ENCODE measurements at places on chromosomes 7 and 10.
A peak's percentile ranks its signal among the peaks of the same experiment; 100 is the strongest.

GRCh38 chr7:151059367-151060112 is at the start of gene SLC4A2:
Gene SLC4A2, plus strand, starts transcription at chr7:151059589. Its CDS starts 2,399 bp downstream, at chr7:151061988.
- DNase-seq, result peak; percentile 76

GRCh38 chr10:71344993-71345480 is 26.0 kb downstream of the SLC29A3 start:
- no peak for DNase-seq

DNA sequence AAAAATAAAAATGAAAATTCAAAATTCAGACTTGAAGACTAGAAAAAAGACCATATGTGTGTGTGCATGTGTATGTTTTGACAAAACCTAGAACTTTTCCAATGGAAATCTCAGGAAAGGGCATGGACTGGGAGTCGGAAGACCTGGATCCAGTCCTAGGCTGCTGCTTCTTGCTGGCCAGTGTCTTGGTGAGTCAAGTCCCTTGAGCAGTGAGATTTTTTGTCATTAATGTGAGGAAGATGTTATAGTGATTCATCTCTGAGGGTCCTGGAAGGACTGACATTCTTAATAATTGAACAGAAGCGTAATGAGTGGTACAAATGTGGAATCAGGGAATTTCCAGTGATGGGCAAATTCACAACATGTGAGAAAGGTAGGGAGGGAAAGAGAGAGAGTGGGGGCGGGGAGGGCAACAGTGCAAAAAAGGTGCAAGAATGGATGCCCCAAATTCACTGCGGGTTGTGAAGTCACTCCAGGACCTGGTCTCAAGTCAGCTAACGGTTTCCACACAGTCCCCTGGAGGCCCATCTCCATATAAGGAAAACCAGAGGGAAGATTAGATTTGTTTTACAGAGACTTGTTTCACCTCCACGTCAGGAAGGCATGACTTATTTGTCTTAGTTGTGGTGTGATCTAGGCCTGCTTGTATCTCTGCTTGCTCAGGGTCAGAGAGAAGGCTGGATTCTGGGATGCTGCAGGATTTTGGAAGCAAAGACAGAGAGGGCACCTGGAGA is 201.7 kb downstream of the BUB3 start:
- no peak for DNase-seq

DNA sequence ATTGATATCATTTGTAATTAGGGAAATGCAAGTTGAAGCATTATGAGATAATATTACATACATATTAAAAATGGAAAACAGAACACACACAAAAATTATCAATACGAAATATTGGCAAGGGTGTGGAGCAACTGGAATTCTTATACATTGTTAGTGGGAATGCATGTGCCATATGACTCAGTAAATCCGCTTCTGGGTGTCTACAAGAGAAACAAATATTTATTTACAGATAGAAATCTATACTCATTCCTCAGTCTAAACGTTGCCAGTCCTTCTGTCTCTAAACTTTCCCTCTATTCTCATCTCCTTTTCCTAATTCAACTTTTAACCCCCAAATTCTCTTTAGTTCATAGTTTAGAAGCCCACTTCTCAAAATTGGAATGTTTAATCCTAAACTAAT is 170.4 kb upstream of the LRRTM3 start:
- DNase-seq, result no peak

GRCh38 chr7:3282457-3282856 is 18.6 kb upstream of the SDK1 start:
- no peak for DNase-seq

GRCh38 chr7:19972876-19973275 is 199.5 kb upstream of the TMEM196 start:
- no peak for DNase-seq

DNA sequence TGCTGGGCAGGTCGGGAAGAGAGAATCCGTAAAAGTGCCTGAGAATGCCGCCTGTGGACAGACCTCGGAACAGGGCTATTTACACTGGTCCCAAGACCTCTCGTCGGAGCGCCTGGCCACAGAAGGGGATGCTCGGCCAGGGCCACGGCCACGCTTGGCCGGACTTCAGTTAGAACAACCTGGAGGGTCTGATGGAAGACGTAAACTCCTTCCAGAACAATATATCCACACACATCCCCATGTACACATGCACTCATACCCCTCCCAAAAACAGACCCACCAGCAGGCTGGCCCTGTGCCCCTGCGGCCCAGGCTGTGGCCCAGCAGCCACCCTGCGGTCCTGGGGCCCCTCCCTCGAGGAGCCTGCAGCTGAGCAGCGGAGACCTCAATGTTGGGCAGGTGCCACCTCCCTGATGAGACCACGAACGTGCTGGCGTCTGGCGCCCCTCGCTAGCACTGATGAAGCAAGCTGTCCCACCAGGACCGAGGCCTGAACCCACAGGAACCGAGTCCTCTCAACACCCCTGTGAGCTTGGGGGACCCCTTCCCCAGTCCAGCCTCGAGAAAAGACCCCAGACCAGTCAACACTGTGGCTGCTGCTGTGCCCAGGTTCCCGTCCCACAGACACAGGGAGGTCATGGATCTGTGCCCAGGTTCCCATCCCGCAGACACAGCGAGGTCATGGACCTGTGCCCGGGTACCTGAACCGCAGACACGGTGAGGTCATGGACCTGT is 8.9 kb downstream of the CFAP46 start:
- no peak for DNase-seq

- no peak for DNase-seq
Observed at GRCh38 chr7:102028206-102028826, 210.9 kb downstream of the CUX1 start.

DNA sequence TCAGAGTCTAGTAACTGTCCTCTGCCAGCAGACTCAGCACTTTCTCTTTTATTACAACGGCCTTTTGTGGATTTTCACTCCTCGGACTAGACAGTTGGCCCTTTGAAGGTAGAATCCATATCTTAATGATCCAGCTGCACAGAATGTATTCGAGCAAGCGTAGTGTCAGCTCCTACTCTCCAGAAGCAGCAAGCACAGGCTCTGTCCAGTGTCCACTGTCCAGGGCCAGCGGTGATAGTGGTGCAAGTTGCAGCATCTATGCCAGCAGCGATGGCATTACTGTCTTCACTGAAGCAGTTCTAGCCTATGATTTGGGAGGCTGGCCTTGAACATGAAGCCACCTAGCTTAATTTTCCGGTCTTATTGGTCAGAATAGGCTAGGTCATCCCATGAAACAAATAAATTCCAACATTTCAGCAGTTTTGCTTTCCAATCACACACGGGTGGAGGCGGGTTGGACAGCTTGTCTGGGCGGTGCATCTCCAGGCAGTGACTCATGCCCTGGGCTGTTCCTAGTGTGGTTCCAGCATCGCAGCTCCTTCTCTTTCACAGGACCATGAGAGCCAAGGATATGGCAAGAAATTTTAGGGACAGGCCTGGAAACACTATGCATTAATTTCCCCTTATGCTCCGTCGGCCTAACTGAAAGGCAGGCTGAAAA is 108.6 kb upstream of the KCNMA1 start:
- no peak for DNase-seq

GRCh38 chr7:110938165-110938564 is 152.8 kb upstream of the LRRN3 start:
- DNase-seq, result no peak

- no peak for DNase-seq
Observed at GRCh38 chr7:132276976-132277725, 299.1 kb downstream of the PLXNA4 start.

GRCh38 chr10:100535338-100535714 is 417 bp upstream of the HIF1AN start:
- DNase-seq, result no peak

DNA sequence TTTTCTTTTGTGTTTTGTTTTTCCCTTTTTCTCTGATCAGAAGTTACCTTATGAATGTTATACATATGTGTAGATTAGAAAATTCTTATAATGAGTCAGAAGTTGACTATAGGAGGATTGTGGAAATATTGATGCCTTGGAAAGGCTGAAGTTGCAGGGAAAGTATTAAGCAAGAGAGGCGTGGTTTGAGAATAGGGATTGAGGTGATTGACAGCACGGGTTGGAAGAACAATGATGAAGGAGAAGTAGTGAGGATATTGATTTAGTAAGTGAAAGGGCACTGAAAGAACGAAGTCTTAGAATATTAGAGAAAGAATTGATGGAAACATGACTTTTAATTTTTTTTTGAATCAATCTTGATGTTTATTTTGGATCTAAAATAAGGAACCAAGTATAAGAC is 176.0 kb downstream of the EXOC4 start:
- no peak for DNase-seq

DNA sequence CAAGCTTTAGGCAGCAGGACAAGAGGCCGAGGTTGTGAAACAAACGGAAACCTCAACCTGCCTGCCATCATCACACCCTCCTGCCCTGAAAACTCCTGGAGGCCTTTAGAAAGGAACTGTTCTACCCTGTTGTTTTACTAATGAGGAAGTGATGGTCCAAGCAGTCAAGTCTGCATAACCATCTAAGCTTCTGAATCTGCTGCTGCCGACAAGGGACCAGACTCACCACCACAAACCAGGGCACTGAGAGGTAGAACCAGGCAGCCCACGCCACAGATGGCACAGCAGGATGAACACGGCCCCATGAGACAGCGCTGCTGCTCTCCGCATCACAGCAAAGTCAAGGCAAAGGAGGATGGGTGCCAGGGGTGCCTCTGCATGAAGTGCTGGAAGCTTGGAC is 209.4 kb downstream of the CELF2 start:
- DNase-seq, result no peak

DNA sequence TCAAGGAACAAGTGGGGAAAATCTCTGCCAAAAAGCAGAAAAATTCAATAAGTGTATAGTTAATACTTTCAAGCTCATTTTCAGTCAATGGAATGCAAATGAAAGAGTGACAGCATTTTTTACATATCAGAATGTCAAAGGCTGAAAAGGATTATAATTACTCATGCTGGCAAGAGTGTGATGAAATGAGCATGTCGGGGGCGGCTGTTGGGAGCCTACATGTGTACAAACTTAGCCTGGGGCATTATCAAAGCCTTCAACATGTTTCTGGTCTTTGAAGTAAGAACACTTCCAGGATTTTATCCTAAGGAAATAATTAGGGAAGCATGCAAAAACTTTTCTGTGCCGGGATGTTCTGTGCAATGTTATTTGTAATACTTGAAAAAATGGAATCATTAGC is 221.7 kb upstream of the LYZL1 start:
- no peak for DNase-seq

DNA sequence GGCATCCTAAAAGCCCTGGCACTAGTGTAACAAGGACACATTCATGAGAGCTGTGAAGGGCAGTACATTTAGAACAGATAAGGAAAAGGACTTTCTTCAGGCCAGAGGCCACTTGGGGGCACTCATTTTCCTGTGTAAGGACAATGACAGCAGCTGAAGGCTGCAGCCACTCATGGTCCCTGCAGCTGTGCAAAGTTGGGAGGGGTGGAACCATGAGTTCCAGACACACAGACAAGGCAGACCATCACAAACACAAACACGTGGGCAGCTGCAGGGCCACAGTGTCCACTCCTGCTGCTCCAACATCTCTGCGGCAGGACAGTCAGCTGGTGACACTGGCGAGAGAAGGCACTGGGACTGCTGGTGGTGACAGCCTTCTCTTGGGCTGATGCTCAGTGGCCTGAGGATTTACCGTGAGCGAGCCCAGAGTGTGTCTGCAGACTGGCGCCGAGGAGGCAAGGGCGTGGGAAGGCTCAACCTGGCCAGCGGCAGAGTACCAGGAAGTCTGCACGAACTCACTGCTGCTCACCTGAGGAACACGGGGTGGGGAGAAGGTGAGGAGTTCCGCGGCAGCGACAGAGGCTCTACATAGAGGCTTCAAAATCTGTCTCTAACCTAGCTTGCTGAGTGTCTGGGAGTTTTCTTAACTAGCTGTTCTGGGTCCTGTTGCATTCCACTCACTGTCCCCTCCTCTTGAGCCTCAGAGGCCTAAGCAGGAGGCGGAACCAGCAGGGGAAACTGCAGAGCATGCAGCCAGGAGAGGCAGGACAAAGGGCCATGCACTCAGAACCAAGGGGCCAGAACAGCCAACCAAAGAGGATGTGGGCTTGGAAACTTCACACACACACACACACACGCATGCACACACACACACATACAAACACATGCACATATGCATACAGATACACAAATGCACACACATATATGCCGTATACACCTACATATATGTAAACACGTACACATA is 76.5 kb upstream of the DDC start:
- DNase-seq, result peak; percentile 18

- DNase-seq, result no peak
Observed at GRCh38 chr7:114910787-114911186, 11.1 kb upstream of the MDFIC start.

DNA sequence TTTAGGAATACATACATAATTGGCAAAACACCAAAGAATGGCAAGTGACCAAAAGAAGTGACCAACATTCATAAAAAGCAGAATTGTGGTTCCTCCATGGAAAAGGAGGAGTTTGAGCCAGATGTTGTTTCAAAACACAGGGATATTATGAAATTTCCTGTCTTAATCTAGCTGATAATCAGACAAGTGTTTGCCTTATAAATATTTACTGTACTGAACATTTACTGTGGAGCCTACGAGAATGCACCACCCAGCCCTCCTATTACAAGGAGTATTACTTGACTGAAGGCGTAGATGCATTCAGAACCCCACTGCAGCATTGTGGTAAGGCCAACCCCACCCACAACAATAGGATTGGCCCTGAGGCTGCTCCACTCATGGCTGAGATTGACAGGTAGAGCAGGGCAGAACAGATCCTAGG is 118.9 kb downstream of the AKR1D1 start:
- DNase-seq, result no peak

- no peak for DNase-seq
Observed at GRCh38 chr10:43076311-43076875, 476 bp upstream of the RET start.

DNA sequence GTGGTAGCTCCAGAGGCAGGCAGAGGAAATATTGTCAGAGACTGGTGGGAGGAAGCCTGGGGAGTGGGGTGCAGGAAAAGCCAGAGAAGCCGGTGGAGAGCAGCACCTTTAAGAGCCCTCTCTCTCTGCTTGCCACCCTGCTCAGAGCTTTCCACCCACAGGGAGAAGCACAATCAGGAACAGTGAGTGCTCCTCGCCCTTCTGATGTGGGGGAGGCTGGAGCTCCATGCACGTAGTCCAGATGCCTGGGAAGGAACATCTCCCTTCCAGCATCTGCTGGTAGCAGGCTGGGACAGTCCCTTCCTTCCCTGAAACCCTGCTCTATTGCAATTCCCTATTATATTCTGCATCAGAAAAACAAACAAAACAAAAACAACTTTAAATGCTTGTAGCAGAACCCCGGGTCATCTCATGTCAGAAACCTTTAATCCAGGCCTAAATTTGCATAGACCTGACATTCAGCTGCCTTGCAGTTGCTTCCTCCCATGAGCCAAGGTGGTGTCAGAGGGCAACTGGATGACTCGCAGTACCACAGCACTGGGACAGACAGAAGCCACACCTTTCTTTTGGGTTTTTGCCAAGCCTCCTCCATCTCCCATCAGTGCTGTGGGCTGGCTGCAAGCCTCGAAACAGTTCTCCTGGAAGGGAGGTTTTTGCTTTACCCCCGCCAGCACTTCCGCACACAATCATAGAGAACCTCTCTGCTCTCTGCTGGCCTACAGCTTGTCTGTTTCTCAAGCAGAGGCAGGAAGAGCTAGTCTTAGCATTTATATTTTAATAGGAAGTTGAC is 13.1 kb downstream of the AVPI1 start:
- DNase-seq, result peak; percentile 93
